Fibroblast of skin of abdomen (primary cell): ENCODE measurements at places on chromosomes 7 and 10.

DNA sequence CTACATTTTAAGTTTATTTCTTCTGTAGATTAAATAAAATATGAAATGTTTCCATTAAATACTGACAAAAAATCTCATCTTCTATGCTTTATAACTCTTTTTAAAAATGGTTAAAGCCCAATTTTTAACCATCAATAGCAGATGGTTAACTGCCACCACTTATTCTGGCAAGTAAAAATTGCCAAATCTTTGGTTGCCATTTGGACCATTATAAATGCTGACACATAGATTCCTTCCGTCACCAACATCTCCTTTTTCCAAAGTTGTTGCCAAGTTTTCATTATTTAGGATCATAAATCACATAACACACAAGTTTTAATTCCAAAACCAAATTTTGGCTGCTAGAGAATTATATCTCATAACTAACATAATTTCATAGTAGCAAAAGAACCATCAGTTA, 1614.3 kb downstream of the REEP3 start:
- DNase-seq: no peak

DNA sequence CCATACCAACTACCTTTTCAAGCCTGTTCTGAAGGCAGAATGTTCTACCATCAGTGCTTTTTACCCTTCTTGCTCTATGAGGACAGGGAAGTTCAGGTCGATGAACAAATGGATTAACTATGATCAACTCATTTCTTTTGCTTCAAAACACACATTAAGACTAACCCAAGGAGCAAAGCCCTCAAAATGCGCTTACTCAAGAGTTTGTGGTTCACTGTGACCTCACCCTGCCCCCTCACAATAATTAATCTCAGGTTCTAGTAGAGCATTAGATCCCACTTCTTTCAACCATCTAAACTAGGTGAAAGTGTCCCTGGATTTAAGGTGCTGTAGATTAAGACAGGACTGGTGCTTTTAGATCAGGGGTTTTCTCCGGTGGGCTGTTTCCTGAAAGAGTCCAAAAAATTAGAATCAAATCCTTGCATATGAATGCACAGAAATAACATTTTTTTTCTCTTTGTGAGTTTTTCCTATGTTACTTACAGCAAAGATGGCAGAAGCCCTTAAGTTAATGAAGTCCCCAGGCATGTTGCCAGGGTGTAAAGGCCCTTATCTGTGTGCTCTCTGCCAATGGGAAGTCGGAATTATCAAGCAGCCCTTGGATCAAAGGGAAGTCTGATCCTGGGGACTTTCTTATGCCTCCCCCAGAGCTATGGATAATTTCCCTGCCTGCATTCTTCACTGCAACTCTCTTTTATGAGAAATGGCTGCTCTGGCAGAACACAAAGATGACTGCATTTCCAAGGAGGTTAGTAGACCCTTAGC, 205.5 kb upstream of the STK17A start:
- peak; percentile 40 for DNase-seq

DNA sequence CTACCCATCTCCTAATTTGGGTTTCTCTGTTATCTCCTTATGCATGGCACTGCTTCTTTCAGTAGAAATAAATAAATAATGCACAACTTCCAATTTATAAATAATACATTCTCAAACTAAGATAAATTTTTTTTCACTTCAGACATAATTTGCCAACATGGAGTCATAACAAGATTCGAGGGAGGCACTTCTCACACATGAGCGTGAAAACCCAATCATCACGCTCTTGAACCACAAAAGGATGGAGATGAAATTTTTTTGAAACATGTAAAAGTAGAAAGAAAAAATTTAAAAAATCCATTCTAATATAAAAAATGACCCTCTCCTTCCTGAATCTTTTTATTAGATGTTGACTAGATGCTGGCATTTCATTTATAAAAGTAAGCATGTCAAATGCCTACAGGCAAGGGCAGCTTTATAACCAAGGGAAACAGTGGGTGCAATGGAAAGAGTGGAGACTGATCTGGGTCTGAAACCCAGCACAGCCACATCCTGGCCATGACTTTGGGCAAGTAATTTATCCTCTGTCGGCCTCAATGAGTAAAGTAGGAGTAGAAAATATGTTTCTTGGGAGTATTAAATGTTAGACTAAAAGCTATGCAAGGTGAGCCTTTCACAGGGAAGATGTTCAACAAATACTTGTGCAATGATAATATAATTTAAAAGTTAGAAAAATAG, 185.0 kb downstream of the STK31 start:
- no peak for DNase-seq

GRCh38 chr10:110918269-110918642, 724 bp downstream of the BBIP1 start:
- peak; percentile 96 for DNase-seq

DNA sequence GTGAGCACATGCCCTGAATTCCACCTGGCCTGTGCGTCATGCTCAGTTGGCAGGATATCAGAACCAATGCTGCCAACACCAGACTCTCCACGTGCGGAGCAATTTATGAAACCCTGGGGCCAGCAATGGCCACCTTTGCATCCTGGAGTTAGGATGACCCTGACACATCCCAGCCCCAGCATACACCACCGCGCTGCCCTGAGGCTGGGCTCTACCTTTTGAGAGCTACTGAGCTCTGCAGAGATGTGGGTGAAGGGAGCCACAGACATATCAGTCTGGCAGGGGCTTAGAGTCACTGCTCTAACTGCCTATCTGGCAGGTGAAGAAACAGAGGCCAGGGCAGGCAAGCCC, 41.9 kb downstream of the SYPL1 start:
- DNase-seq: no peak

GRCh38 chr7:88700725-88701124, 58.8 kb upstream of the ZNF804B start:
- DNase-seq: no peak

DNA sequence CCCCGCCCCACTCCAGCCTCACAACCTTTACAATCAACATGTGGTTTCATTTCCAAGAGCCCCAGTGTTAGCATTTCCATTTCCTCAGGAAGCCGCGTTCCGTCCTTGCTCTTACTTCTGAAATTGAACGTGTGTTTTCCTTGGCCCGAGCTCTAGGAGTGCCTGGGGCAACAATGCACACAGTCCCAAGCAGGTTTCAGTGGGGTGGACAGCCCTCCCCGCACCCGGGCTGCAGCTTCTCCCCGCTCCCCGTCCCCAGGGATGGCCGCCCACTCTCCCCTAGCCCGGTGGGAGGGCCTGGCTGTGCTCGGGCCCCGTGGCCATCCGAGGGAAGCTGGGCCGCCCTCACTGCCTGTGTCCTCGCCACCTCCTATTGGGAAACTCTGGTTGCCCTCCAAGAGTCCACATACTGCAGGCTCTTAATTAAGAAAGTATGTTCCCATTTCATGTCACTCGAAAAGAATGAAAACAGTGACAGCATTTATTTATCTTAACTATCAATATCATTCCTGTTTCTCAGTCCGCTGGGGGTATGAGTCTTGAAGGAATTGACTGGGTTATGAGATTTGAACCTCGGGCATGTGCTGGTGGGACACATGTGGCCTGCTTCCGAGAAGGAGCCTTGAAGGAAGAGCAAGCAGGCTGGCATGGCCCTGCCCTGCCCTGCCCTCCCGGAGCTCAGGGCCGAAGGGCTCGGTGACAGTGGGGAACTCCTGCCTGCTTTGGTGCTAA, 163.8 kb downstream of the GRK5 start:
- peak; percentile 90 for DNase-seq

- DNase-seq: no peak
These were observed 22.2 kb downstream of the TMEM209 start for GRCh38 chr7:130182990-130183389.

GRCh38 chr7:128447941-128448564, 7.6 kb upstream of the HILPDA start:
- no peak for DNase-seq

DNA sequence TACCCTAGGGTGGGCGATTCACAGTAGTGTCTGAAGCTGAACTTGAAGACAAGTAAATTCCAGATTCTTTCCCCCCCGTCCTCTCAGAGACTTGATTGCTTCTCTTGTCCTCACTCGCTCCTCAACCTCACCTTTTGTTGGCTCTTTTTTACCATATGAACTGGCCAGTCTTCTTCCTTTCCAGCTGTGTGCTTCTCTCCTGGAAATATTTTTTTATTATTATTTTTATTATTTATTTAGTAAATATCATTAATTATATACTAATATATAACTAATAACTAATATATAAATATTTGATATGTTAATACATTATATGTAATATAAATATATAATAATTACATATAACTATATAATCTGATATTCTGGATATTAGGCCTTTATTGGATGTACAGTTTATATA, 484.3 kb downstream of the GALNT17 start:
- no peak for DNase-seq

- no peak for DNase-seq
These were observed 25.5 kb upstream of the FAM221A start for GRCh38 chr7:23654508-23654907.

DNA sequence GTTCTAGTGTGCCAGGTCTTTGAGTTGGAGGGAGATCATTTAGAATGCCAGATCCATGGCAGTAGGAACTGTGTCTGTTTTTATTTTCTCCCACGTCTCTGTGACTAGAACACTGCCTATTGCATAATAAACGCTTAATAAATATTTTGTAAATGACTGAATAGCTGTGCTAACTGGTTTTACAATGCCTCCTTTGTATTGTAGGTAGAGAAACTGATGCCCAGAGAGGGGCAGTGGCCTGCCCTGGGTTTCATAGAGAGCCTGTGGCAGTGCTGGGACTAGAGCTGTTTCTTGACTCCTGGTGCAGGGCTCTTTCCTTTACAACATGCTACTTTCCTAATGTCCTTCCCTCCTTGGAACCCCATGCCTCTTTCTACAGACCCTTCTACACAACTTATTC, 2.5 kb downstream of the TAS2R5 start:
- no peak for DNase-seq

DNA sequence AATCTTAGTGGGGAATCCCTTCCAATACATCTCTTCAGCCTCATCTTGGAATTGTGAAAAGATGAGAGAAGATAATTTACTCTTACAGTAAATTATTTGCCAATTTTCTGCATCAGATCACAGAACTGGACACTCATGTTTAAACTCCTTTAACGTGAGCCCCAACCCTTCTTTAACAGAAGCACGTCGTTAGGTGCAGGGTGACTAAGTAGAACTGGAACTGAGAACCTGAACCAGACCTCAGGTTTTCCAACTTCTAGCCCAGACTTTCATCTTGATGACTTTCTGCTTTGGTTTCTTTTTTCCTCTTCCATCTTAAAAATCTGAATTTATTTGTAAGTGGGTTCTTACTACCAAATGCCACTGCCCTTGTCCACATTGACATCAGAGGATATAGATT, 57.2 kb upstream of the LYZL2 start:
- no peak for DNase-seq
